Keratinocyte (primary cell): ENCODE measurements at places on chromosomes 5 and 9. TPM values are rescaled to one million over a fixed set of nuclear protein-coding genes. Genes with fewer than 3 reads are reported as not detected.

Gene UNC5A
- polyA plus RNA-seq = 0.03 to 0.05 TPM in 2 of 3 replicates, not detected in the other

Gene GRM6
- not detected in 3 replicates for polyA plus RNA-seq

Gene SPAG8
- 0.06 to 0.13 TPM (median 0.08 TPM) in 3 replicates for polyA plus RNA-seq

- peaks cover 23% of the 10 kb centered on the region for H3K4me1 ChIP-seq
- H3K36me3 ChIP-seq = no peaks in the 10 kb centered on the region
- no peak overlapping the region for H3K27ac ChIP-seq
- DNase-seq = no peak
- no peaks in the 10 kb centered on the region for H3K27me3 ChIP-seq
- no peak overlapping the region for H3K4me3 ChIP-seq
Observed at GRCh38 chr9:115596021-115596745, 478.2 kb upstream of the TNC start.

GRCh38 chr9:21668516-21668915 lies 133.9 kb upstream of the MTAP start:
- no peak overlapping the region for H3K4me3 ChIP-seq
- H3K27me3 ChIP-seq = no peaks in the 10 kb centered on the region
- H3K4me1 ChIP-seq = no peaks in the 10 kb centered on the region
- no peak overlapping the region for H3K27ac ChIP-seq

DNA sequence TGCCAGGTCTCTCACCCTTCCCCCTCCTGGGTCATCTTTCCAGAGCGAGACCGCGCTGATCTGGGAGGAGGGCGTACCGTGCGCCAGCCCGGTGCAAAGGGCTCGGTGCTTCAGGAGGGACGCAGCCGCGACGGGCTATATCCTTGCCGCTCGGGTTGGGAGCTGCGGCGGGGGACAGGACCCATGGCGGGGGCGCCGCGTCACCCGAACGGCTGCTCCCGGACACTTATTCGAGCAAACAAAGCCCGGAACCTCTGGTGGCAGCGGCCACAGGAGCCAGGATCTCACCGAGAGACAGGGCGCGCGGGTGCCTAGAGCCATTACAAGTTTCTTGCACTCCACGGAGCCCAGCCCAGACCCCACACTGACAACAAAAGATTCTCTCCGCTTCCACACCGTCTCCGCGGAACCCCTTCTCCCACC lies 1.3 kb downstream of the SEMA6A start:
- peaks cover 45% of the 10 kb centered on the region for H3K27me3 ChIP-seq
- H3K36me3 ChIP-seq = no peaks in the 10 kb centered on the region
- H3K4me1 ChIP-seq = peaks cover 11% of the 10 kb centered on the region
- DNase-seq = no peak
- H3K4me3 ChIP-seq = peak overlapping the region; percentile 66

GRCh38 chr5:82512025-82512424 lies 233.9 kb upstream of the RPS23 start:
- H3K4me1 ChIP-seq = no peaks in the 10 kb centered on the region
- no peaks in the 10 kb centered on the region for H3K27me3 ChIP-seq
- no peak overlapping the region for H3K27ac ChIP-seq
- DNase-seq = no peak
- no peak overlapping the region for H3K4me3 ChIP-seq

GRCh38 chr9:20219437-20219836 lies 402.9 kb downstream of the MLLT3 start:
- no peak overlapping the region for H3K27ac ChIP-seq
- H3K27me3 ChIP-seq = no peaks in the 10 kb centered on the region
- no peak for DNase-seq
- no peaks in the 10 kb centered on the region for H3K36me3 ChIP-seq
- H3K4me1 ChIP-seq = peaks cover 8% of the 10 kb centered on the region

DNA sequence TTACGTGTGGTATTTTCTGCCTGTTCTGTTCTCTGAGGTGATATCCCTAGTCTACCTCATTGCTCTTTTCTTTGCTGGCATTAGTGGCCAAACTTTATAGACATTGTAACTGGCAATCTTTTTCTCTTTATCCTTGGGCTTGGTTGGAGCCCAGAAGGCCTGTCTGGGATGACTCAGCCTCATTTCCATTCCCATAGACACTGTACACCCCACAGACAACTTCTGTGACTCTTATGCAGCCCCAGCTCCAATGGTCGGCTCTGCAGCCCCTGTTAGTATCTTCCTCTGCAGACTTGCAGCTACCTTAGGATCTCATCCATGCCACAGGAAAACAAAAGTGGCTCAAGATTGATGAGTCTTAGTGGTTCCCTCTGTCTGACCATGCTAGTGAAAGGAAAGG lies 79.8 kb downstream of the CFAP95 start:
- peaks cover 32% of the 10 kb centered on the region for H3K4me1 ChIP-seq
- H3K36me3 ChIP-seq = no peaks in the 10 kb centered on the region
- no peak overlapping the region for H3K4me3 ChIP-seq
- no peak overlapping the region for H3K27ac ChIP-seq
- H3K27me3 ChIP-seq = no peaks in the 10 kb centered on the region

DNA sequence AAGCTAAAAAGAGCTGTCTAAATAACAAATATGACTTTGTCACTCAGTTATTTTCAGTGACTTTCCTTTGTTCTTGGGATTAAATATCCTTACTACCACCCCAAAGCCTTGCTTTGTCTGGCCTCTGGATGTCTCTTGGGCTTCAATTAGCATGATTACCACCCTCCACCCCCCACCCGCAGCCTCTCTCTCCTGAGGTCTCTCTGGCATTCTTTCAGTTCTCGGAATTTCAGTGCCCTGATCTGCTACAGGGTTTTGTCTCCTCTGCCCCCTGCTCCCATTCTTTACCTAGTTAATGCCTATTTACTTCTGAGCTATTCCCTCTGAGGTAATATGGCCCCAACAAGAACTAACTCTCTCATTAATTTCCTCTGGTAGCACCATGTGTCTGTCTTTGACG lies 376.4 kb downstream of the DEPDC1B start:
- no peaks in the 10 kb centered on the region for H3K36me3 ChIP-seq
- no peak overlapping the region for H3K4me3 ChIP-seq
- no peaks in the 10 kb centered on the region for H3K27me3 ChIP-seq
- no peak overlapping the region for H3K27ac ChIP-seq
- no peak for DNase-seq
